ENCODE measurements at places on chromosomes 12 and 14. TPM values are rescaled to one million over a fixed set of nuclear protein-coding genes. Genes with fewer than 3 reads are reported as not detected.
A peak's percentile ranks its signal among the peaks of the same experiment; 100 is the strongest.

DNA sequence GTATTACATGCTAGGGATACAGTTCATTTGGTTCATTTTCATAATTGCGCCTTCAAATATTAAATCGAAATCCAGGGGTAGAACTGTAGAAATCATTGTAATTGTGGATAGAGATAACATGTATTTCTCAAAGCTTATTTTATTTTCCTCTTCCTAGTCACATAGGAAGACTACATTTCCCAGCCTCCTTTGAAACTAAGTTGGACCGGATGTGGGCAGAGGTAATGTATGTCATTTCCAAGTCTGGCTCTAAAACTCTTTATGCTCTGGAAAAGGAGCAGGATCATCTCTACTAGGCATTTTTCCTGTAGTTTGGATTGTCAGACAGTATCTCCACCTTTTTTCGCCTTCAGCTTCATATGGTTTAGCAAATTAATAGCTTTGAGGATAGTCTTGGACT lies 70.1 kb upstream of the CRY1 start:
- no peak overlapping the region for H3K4me3 ChIP-seq
- H3K36me3 ChIP-seq: no peaks in the 10 kb centered on the region
- H3K27ac ChIP-seq: no peak overlapping the region
- H3K27me3 ChIP-seq: peaks cover 2% of the 10 kb centered on the region
- DNase-seq: no peak
- H3K4me1 ChIP-seq: no peaks in the 10 kb centered on the region

- no peaks in the 10 kb centered on the region for H3K27me3 ChIP-seq
- H3K4me1 ChIP-seq: no peaks in the 10 kb centered on the region
- H3K4me3 ChIP-seq: no peak overlapping the region
- no peaks in the 10 kb centered on the region for H3K36me3 ChIP-seq
These were observed 15.9 kb downstream of the EGLN3 start for GRCh38 chr14:33934938-33935337.

DNA sequence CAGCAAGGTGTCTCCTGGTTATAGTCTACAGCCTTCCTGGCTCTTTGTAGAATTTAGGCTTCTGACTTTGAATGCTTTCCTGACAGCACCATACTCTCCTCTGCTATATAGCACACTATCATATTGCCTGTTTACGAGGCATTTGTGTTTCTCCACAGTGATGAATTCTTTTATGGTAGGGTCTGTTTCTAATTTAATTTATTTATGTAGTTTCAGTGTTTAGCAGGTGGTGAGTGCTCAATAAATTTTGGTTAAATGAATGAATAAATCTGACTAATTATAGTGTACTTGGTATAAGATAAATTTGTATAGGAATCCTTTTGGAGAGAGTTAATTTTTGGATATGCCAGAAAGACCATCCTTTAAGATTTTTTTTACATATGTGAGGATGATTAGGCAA lies 115.3 kb downstream of the RAD51B start:
- H3K36me3 ChIP-seq: no peaks in the 10 kb centered on the region
- peaks cover 4% of the 10 kb centered on the region for H3K4me1 ChIP-seq
- DNase-seq: no peak
- no peak overlapping the region for H3K4me3 ChIP-seq
- no peak overlapping the region for H3K27ac ChIP-seq

- H3K27me3 ChIP-seq: no peaks in the 10 kb centered on the region
- no peaks in the 10 kb centered on the region for H3K4me1 ChIP-seq
- no peaks in the 10 kb centered on the region for H3K36me3 ChIP-seq
- H3K27ac ChIP-seq: no peak overlapping the region
- no peak for DNase-seq
- no peak overlapping the region for H3K4me3 ChIP-seq
These were observed 460.4 kb downstream of the DPF3 start for GRCh38 chr14:72433511-72433910.

- H3K4me1 ChIP-seq: no peaks in the 10 kb centered on the region
- peak overlapping the region; percentile 71 for H3K4me3 ChIP-seq
- no peaks in the 10 kb centered on the region for H3K36me3 ChIP-seq
These were observed 721 bp downstream of the CABP1 start for GRCh38 chr12:120640861-120641833.

- H3K36me3 ChIP-seq: no peaks in the 10 kb centered on the region
- no peak overlapping the region for H3K27ac ChIP-seq
- H3K4me1 ChIP-seq: no peaks in the 10 kb centered on the region
- no peak overlapping the region for H3K4me3 ChIP-seq
- no peaks in the 10 kb centered on the region for H3K27me3 ChIP-seq
These were observed 380.2 kb downstream of the NAV3 start for GRCh38 chr12:78210894-78211302.

DNA sequence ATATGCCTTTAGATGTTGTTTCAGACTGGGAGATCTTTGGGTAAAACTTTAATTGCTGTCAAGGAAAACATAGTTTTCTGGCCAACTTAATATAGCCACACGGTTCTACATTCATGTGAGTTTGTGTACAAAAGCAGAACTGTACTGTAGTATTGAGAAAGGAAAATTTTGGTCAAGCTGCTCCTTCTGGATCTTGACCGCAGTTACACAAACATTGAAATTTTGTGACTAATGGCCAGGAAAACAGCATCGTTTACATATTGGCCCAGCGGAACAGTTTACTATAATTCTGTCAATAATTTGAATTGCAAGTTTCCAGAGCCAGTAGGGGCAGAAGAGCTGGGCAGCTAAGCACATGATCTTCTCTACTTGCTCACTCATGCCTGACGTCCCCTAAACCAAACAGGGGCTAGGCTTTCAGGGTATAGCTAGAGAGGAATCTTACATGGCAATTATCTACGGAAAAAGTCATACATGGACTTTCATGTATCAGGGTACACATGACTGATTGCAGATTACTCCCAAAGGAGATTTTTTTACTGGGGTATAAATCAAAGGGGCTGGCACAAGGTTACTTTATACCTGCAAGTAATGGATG lies 11.4 kb upstream of the ART4 start:
- H3K4me3 ChIP-seq: no peak overlapping the region
- no peak overlapping the region for H3K27ac ChIP-seq
- DNase-seq: no peak
- H3K27me3 ChIP-seq: no peaks in the 10 kb centered on the region

DNA sequence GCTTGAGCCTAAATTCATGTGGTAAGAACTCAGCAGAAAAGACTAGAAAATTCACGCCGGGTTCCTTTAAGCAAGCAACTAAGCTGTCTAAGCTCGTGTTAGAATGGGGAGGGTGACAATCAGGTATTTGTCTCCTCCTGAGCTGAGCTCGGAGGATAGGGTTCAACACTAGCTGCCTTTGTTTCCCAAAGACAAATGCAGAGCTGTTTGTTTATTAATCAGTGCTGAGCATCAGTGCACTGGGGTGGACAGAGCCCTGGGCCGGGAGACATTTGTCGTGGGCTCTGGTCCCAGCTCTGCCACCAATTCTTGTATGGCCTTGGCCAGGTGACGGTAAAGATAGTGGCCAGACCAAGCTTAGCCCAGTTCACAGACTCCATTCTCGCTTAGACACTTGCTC lies 43.7 kb downstream of the DEGS2 start:
- no peak overlapping the region for H3K27ac ChIP-seq
- H3K4me3 ChIP-seq: no peak overlapping the region
- DNase-seq: no peak
- no peaks in the 10 kb centered on the region for H3K4me1 ChIP-seq

- no peak overlapping the region for H3K4me3 ChIP-seq
- H3K36me3 ChIP-seq: no peaks in the 10 kb centered on the region
- H3K27me3 ChIP-seq: no peaks in the 10 kb centered on the region
- no peaks in the 10 kb centered on the region for H3K4me1 ChIP-seq
- no peak overlapping the region for H3K27ac ChIP-seq
These were observed 513.0 kb downstream of the NRXN3 start for GRCh38 chr14:78683206-78683605.

- H3K27me3 ChIP-seq: peaks cover 8% of the 10 kb centered on the region
- H3K4me1 ChIP-seq: peaks cover 7% of the 10 kb centered on the region
- no peak overlapping the region for H3K4me3 ChIP-seq
- H3K36me3 ChIP-seq: peaks cover 7% of the 10 kb centered on the region
- DNase-seq: no peak
These were observed 3.0 kb upstream of the IFI27L2 start for GRCh38 chr14:94132285-94132887.

DNA sequence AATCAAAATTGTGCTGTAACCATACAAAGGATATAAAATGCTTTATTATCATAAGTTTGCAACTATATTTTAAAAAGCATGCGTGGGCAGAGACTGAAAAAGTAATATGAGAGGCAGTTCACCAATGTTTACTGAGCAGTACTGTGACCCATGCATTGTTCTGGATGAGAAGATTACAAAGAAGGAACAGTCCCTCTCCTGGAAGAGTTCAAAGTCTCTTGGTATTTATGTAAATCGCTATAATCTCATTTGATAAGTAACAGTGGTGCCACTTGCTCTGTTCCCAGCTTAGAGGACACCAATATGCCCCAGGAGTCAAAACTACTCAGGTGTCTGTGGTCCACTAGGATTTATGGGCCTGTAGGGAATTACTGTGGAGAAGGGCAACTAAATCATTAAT lies 2.1 kb upstream of the CMAS start:
- H3K27ac ChIP-seq: no peak overlapping the region
- no peaks in the 10 kb centered on the region for H3K4me1 ChIP-seq
- H3K36me3 ChIP-seq: no peaks in the 10 kb centered on the region
- no peaks in the 10 kb centered on the region for H3K27me3 ChIP-seq
- no peak for DNase-seq

GRCh38 chr14:60867503-60868172 lies 113.2 kb downstream of the TRMT5 start:
- H3K4me3 ChIP-seq: no peak overlapping the region
- no peaks in the 10 kb centered on the region for H3K4me1 ChIP-seq
- H3K27me3 ChIP-seq: no peaks in the 10 kb centered on the region
- no peaks in the 10 kb centered on the region for H3K36me3 ChIP-seq
- H3K27ac ChIP-seq: no peak overlapping the region

DNA sequence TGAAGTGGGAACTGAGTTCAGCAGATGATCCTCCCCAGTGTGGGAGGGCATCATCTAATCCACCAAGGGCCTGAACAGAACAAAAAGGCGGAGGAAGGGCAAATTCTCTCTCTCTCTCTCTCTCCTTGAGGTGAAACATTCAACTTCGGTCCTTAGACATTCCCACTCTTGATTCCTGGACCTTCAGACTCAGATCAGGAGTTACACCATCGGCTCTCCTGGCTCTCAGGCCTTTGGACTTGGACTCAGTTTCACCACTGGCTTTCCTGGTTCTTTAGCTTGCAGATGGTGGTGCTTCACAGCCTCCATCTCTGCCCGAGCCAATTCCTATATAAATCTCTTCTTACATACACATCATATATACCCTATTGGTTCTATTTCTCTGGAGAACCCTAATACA lies 73.2 kb downstream of the SPPL3 start:
- no peak overlapping the region for H3K27ac ChIP-seq
- no peaks in the 10 kb centered on the region for H3K27me3 ChIP-seq
- no peaks in the 10 kb centered on the region for H3K36me3 ChIP-seq
- H3K4me1 ChIP-seq: peaks cover 20% of the 10 kb centered on the region
- no peak for DNase-seq

DNA sequence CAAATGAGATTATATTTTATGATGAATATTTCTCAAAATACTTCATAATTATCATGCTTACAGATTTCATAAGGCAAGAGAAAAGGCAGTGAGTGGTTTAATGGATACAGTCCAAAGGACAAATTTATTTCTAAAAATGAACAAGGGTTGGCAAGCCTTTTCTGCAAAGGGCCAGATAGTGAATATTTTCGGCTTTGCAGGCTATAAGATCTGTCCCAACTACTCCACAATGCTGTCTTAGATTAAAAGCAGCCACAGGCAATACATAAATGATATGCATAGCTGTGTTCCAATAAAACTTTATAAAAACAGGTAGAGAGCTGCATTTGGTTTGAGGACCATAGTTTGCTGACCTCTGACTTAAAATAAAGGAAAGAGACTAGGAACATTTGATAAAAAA lies 42.9 kb upstream of the STK38L start:
- H3K27ac ChIP-seq: no peak overlapping the region
- no peak overlapping the region for H3K4me3 ChIP-seq
- H3K27me3 ChIP-seq: no peaks in the 10 kb centered on the region
- no peaks in the 10 kb centered on the region for H3K36me3 ChIP-seq
- H3K4me1 ChIP-seq: no peaks in the 10 kb centered on the region
- no peak for DNase-seq

GRCh38 chr14:93956514-93957332 lies 19.6 kb downstream of the ASB2 start:
- no peak for DNase-seq
- H3K4me3 ChIP-seq: no peak overlapping the region
- peak overlapping the region; percentile 79 for H3K27ac ChIP-seq
- peaks cover 3% of the 10 kb centered on the region for H3K27me3 ChIP-seq
- no peaks in the 10 kb centered on the region for H3K36me3 ChIP-seq
- H3K4me1 ChIP-seq: peaks cover 40% of the 10 kb centered on the region

DNA sequence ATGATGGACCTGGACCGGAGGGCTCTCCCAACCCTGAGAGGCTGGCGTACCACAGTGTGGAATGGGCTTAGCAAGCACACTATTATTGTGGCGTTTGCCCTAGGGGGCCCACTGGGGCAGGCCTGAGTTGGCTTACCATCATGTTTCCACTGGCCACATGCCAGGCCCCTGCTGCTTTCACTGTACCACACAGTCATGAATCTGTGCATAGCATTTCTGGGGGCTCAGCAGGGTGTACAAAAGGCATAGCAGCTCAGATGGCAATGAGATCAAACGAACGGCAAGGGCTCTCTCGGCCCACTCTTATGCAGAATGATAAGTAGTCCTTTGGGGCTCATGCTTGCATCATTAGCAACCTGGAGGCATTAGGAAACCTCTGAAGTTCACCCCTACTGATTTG lies 137.0 kb upstream of the HIF1A start:
- H3K36me3 ChIP-seq: no peaks in the 10 kb centered on the region
- no peak overlapping the region for H3K27ac ChIP-seq
- no peak overlapping the region for H3K4me3 ChIP-seq
- DNase-seq: no peak
- no peaks in the 10 kb centered on the region for H3K27me3 ChIP-seq

GRCh38 chr12:58387199-58387598 lies 445.8 kb downstream of the ATP23 start:
- H3K27ac ChIP-seq: no peak overlapping the region
- no peak overlapping the region for H3K4me3 ChIP-seq
- no peaks in the 10 kb centered on the region for H3K4me1 ChIP-seq

DNA sequence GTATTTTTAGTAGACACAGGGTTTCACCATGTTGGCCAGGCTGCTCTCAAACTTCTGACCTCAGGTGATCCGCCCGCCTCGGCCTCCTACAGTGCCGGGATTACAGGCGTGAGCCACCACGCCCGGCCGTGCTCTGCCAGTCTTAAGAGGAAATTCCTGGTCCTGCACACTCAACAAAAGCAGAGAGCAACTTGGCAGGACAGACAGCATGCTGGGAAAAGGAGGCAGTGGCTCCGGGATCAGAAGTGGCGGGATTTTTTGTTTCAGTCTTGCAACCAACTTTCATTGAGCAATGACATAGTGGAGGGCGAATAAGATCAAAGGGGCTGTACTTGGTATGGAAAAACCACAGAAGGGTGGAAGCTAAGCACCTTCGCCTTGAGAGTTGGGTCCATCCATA lies 2.1 kb downstream of the CKAP4 start:
- no peak overlapping the region for H3K27ac ChIP-seq
- H3K4me3 ChIP-seq: no peak overlapping the region

The HCAR1 gene
- total RNA-seq: not detected

The MMP17 gene
- total RNA-seq: 1.3 TPM

The PLEKHD1 gene
- total RNA-seq: 0.61 TPM

The E2F7 gene
- total RNA-seq: 0.20 TPM

The NPC2 gene
- 61.4 TPM for total RNA-seq

The SLC10A1 gene
- total RNA-seq: not detected

The NINJ2 gene
- 1.7 TPM for total RNA-seq

The NANOG gene
- not detected for total RNA-seq

The TMEM121 gene
- 3.0 TPM for total RNA-seq

The ALDH1L2 gene
- total RNA-seq: 0.51 TPM

The ASB2 gene
- total RNA-seq: 2.7 TPM

The INSM2 gene
- total RNA-seq: not detected

The TAS2R14 gene
- 2.7 TPM for total RNA-seq

All from T-cell (primary cell).